Esophagus muscularis mucosa (tissue), 4 donors: ENCODE measurements at places on chromosomes 5 and 9. TPM values are rescaled to one million over a fixed set of nuclear protein-coding genes. Genes with fewer than 3 reads are reported as not detected.
A peak's percentile ranks its signal among the peaks of the same experiment; 100 is the strongest.

The KIAA1958 gene
- total RNA-seq, result 5.8 TPM

The SPINK6 gene
- not detected for total RNA-seq

The NR5A1 gene
- total RNA-seq, result not detected

The PCDHA5 gene
- total RNA-seq, result 0.69 TPM

The DPYSL3 gene
- 295 TPM for total RNA-seq

The CNOT6 gene
- total RNA-seq, result 23.3 TPM

The SLIT3 gene
- 43.6 TPM for total RNA-seq

DNA sequence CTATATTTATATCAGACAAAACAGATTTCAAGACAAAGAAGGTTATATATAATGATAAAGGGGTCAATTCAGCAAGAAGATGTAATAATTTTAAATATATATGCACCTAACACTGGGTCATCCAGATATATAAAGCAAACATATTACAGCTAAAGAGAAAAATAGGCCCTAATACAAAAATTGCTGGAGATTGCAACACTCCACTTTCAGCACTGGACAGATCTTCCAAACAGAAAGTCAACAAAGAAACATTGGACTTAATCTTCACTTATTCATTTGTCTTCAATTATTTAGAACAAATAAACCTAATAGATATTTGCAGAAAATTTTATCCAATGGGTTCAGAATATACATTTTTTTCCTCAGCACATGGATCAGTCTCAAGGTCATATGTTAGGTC lies 45.8 kb downstream of the MEIKIN start:
- no peaks in the 10 kb centered on the region for H3K27me3 ChIP-seq
- H3K36me3 ChIP-seq, result no peaks in the 10 kb centered on the region
- H3K4me1 ChIP-seq, result no peaks in the 10 kb centered on the region
- no peak overlapping the region for H3K4me3 ChIP-seq
- no peak for DNase-seq

DNA sequence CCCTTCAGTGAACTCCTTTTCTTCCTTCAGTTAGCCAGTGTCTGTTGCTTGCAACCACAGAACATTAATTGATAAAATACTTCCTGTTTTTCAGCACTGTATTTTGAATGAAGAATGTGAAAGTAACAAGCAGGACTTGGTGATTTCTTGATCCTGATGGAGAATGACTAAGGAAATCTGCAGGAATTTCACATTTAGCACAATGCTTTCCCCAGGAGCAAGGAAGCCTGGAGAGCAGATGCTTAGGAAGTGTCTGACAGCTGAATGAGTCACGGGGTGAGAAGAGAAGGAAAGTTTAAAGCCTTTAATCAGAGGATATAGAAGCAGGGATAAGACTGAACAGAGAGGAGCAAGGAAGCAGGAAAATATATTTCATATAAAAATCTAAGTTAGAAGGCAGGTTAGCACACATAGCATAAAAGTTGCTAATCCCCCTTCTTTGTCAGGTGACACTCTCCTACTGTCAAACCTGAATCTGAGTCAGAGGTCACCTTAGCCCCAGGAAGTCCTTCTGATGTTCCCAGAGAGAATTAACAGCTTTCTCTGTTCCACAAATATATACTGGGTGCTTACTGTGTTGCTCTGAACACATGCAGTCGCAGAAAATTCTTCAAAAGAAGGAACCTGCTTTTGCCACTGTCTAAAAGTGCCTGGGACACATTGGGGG lies 59.7 kb downstream of the GNA14 start:
- peak; percentile 29 for DNase-seq
- no peaks in the 10 kb centered on the region for H3K36me3 ChIP-seq
- no peaks in the 10 kb centered on the region for H3K27me3 ChIP-seq
- no peak overlapping the region for H3K27ac ChIP-seq
- H3K4me3 ChIP-seq, result no peak overlapping the region
- no peaks in the 10 kb centered on the region for H3K4me1 ChIP-seq

DNA sequence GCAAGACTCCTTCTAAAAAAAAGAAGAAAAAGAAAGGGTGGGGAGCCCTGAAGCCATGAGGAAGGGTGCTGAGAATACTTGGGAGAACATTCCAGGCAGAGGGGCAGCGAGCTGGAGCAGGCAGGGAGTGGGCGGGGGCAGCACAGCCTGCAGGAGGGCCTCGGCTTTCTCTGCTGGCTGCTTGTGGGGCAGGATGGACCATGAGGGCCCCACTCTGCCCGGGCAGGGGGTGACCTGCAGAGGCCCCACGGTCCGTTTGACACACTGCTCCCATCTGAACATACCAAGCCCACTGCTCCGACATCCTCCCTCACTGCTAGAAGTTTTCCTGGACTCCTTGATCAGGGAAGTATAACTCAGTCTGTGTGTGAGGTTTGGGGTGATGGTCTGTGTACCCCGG lies 11.7 kb upstream of the NUP214 start:
- H3K4me1 ChIP-seq, result peaks cover 10% of the 10 kb centered on the region
- no peak overlapping the region for H3K4me3 ChIP-seq
- no peaks in the 10 kb centered on the region for H3K36me3 ChIP-seq
- DNase-seq, result no peak
- H3K27me3 ChIP-seq, result no peaks in the 10 kb centered on the region

DNA sequence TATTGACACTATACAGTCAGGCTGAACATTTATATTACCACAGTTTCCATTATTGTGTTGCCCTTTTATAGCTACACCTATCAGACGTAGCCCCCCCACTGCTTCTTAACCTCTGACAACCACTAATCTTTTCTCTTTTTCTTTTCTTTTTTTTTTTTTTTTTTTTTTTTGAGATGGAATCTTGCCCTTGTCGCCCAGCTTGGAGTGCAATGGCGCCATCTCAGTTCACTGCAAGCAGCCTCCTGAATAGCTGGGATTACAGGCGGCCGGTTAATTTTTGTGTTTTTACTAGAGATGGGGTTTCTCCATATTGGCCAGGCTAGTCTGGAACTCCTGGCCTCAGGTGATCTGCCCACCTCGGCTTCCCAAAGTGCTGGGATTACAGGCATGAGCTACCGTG lies 75.4 kb downstream of the UHRF2 start:
- H3K27me3 ChIP-seq, result no peaks in the 10 kb centered on the region
- H3K4me1 ChIP-seq, result no peaks in the 10 kb centered on the region
- no peak overlapping the region for H3K27ac ChIP-seq
- no peak overlapping the region for H3K4me3 ChIP-seq

GRCh38 chr9:137113385-137114159 lies 961 bp downstream of the DPP7 start:
- DNase-seq, result no peak
- H3K4me1 ChIP-seq, result peaks cover 18% of the 10 kb centered on the region
- H3K4me3 ChIP-seq, result peak overlapping the region; percentile 93
- peaks cover 7% of the 10 kb centered on the region for H3K36me3 ChIP-seq
- H3K27ac ChIP-seq, result no peak overlapping the region

DNA sequence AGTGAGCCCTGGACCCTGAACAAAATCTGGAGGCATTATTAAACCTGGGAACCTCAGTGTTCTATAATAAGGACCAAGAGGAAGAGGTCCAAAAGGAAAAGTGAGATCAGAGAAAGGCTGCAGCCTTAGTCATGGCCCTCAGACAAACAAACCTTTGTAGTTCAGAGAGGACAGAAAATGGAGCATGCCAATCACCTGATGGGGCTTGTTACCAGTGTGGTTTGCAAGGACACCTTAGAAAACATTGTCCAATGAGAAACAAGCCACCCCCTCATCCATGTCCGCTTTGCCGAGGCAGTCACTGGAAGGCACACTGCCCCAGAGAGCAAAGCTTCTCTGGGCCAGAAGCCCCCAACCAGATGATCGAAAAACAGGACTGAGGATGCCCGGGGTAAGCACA lies 254.8 kb downstream of the CDH10 start:
- H3K27me3 ChIP-seq, result no peaks in the 10 kb centered on the region
- no peaks in the 10 kb centered on the region for H3K4me1 ChIP-seq
- no peak overlapping the region for H3K27ac ChIP-seq
- H3K36me3 ChIP-seq, result no peaks in the 10 kb centered on the region
- H3K4me3 ChIP-seq, result no peak overlapping the region
- DNase-seq, result no peak

DNA sequence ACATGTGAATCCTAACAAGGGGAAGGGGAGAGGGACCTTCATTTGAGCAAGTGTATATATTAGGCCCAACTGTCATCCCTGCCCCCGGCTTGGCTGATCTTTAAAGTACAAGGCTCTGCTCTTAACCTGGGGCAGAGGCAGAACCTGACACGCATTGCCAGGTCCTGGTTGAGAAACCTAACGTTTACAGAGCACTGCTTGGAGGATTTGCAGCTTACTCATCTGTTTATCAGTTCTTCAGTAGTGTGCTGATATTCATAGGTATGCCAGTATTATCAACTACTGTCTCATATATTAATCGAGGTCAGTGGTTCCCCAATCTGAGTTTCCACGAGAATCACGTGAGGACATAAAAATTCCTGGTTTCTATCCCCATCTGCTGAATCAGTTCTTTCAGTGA lies 50.4 kb downstream of the ACO1 start:
- peaks cover 100% of the 10 kb centered on the region for H3K36me3 ChIP-seq
- H3K4me1 ChIP-seq, result no peaks in the 10 kb centered on the region
- H3K4me3 ChIP-seq, result no peak overlapping the region
- H3K27ac ChIP-seq, result no peak overlapping the region
- DNase-seq, result no peak

GRCh38 chr5:100444961-100445360 lies 90.2 kb upstream of the FAM174A start:
- no peak for DNase-seq
- H3K4me3 ChIP-seq, result no peak overlapping the region
- no peaks in the 10 kb centered on the region for H3K36me3 ChIP-seq
- H3K27ac ChIP-seq, result no peak overlapping the region
- H3K27me3 ChIP-seq, result no peaks in the 10 kb centered on the region

DNA sequence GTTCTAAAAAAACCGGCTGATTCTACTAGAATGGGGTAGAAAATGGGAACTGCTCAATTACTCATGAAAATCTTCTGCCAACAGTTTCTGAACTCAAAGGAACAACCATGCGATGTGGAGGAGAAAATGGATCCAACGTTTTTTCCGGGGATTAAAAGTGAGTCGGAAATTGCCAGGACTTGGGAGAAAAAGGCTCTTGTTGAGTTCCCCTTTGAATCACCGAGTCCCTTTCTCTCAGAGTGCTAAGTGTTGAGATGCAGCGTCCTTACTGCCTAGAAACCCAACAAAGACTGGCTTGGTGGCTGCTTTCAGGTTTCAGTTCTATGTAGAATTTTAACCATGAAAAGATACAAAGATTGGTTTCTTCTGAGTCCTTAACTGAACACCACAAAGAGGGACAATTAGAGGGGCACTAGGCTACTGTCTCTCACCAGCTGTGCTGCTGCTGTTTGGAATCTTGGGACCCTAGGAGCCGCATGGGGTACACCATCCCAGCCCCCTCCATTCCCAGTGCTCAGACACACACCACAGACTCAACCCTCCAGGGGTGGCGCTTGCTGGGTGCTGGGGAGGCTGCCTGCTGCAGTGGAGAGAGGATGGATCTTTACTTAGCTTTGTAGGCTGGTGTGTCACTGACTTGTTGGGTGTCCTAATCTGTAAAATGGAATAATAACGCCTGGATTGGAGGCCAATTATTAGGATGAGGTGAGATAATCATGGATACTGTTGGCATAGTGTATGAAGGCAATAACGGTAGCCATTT lies 21.5 kb upstream of the NEUROG1 start:
- no peak for DNase-seq
- no peaks in the 10 kb centered on the region for H3K36me3 ChIP-seq
- H3K4me1 ChIP-seq, result no peaks in the 10 kb centered on the region
- H3K4me3 ChIP-seq, result no peak overlapping the region
- peaks cover 5% of the 10 kb centered on the region for H3K27me3 ChIP-seq

GRCh38 chr9:38422555-38423260 lies 1.5 kb downstream of the IGFBPL1 start:
- H3K27me3 ChIP-seq, result no peaks in the 10 kb centered on the region
- DNase-seq, result no peak

- no peaks in the 10 kb centered on the region for H3K27me3 ChIP-seq
- H3K36me3 ChIP-seq, result no peaks in the 10 kb centered on the region
- DNase-seq, result no peak
- no peaks in the 10 kb centered on the region for H3K4me1 ChIP-seq
- no peak overlapping the region for H3K27ac ChIP-seq
Measured at GRCh38 chr9:22529426-22530199, 83.0 kb downstream of the DMRTA1 start.

DNA sequence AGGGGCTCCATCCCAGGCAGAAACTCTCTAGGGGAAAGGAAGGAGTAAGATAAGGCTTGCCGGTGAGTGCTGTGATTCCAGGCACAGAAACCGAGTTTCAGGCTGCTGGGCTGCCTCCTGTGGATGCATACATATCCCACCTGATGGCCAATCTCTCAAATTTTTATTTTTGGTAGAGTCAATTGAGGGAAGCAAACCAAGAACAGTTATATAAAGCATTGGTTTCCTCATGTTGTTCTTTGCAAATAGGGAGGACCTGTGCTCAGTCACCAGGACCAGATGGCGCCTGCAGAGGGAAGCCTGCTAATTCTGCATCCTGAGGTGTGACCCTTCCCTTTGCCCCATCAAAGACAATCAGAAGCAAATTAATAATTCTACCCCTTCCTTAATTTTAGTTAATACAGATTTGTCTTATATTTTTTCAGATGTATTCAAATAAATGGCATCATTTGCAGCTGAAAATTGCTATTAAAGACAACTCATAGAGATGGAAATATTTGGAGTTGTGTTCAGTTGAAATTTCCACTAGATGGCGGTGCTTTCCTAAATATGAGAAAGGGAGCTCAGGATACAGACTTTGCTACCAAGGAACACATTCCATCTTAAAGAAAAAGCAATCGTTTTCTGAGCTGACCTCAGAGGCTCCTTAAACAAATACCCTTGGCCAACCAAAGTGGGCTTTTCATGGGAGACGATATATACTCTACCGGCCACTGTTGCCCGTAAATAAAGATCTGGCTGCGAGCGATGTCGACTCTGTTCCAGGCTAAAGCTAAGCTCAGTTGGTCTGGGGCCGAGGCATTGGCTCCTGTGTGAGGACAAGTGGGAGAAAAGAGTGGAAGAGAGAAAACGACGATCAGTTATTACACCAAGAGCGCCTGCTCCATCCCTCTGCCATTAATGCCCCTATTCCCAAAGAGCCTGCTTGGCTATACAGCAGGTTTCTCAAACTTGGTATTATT lies 225.7 kb upstream of the KLF9 start:
- H3K27me3 ChIP-seq, result no peaks in the 10 kb centered on the region
- DNase-seq, result no peak
- H3K4me1 ChIP-seq, result no peaks in the 10 kb centered on the region
- H3K27ac ChIP-seq, result no peak overlapping the region
- no peak overlapping the region for H3K4me3 ChIP-seq

GRCh38 chr5:111144352-111144930 lies 52.3 kb downstream of the WDR36 start:
- DNase-seq, result no peak
- H3K4me3 ChIP-seq, result no peak overlapping the region
- no peaks in the 10 kb centered on the region for H3K27me3 ChIP-seq
- H3K4me1 ChIP-seq, result no peaks in the 10 kb centered on the region
- H3K36me3 ChIP-seq, result no peaks in the 10 kb centered on the region
- no peak overlapping the region for H3K27ac ChIP-seq
